ENCODE measurements at places on chromosomes 4 and X.

GRCh38 chr4:163673848-163674697 is 179.6 kb downstream of the TMA16 start:
- DNase-seq, result no peak

- DNase-seq, result no peak
Observed at GRCh38 chr4:157315968-157316367, 95.4 kb downstream of the GRIA2 start.

- peak; percentile 63 for DNase-seq
Observed at GRCh38 chrX:154738011-154738738, 12.7 kb downstream of the GAB3 start.

GRCh38 chrX:118396113-118396512 is 50.2 kb downstream of the WDR44 start:
- peak; percentile 32 for DNase-seq

GRCh38 chrX:19715711-19716638 is 171.4 kb downstream of the SH3KBP1 start:
- DNase-seq, result no peak

- DNase-seq, result peak; percentile 39
Observed at GRCh38 chr4:98720871-98721480, 62.6 kb upstream of the TSPAN5 start.

- DNase-seq, result peak; percentile 29
Observed at GRCh38 chrX:123846577-123847038, 13.2 kb upstream of the XIAP start.

DNA sequence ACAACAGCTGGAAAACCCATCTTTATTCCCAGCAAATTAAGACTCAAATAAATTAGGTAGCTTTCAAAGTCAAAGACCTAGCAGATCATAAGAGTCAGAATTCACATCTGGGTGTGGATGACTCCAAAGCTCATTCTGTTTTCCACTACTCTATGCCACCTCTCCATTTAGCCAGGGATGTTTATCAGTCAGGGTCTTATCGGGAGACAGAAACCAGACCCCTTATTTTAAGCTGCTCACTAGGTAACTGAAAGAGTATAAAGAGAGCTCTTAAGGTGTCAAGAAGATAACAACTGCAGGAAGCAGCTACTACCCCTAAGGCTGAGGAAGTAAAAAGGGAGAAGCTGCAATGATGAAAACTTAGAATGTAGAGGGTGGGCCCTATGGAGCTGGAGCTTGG is 333.7 kb upstream of the KLF3 start:
- no peak for DNase-seq

- DNase-seq, result peak; percentile 78
Observed at GRCh38 chr4:29046186-29046585, 1674.0 kb upstream of the PCDH7 start.

DNA sequence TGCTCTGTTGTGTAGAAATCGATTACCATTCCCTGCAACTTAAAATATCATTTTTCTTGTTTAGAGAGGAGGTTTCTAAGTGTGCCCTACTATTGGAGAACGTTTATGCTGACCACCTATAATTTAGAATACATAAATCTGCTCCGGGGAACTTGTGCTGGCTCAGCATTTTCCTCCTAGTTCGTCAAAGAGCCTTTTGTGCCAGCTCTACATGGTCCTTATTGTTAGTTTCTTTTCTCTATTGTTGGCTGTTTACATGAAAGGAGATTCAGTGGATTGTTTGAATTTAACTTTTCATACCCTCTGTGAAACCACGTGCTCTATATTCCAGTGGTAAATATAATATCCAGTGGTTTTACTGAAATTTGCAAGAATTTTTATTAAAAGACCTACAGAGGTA is 53.4 kb upstream of the ATP8A1 start:
- DNase-seq, result no peak

- DNase-seq, result no peak
Observed at GRCh38 chrX:115968436-115969252, 201.9 kb upstream of the AGTR2 start.

DNA sequence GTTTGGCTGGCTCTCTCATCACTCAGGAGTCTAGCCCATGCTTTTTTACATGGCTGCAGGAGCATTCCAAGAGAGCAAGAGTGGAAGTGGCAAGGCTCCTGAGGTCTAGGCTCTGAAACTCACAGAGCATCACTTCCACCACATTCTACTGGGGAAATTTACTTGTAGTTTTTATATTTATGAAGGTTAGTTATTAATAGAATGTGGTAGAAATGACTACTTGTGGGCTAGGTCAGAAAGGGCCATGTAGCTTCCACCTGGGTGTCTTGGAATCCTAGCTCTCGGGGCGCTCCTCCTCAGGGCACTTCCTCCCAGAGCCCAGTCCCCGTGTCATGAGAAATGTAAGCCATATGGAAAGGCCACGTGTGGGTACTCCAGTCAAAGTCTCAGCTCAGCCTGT is 127.0 kb upstream of the CASK start:
- DNase-seq, result no peak

DNA sequence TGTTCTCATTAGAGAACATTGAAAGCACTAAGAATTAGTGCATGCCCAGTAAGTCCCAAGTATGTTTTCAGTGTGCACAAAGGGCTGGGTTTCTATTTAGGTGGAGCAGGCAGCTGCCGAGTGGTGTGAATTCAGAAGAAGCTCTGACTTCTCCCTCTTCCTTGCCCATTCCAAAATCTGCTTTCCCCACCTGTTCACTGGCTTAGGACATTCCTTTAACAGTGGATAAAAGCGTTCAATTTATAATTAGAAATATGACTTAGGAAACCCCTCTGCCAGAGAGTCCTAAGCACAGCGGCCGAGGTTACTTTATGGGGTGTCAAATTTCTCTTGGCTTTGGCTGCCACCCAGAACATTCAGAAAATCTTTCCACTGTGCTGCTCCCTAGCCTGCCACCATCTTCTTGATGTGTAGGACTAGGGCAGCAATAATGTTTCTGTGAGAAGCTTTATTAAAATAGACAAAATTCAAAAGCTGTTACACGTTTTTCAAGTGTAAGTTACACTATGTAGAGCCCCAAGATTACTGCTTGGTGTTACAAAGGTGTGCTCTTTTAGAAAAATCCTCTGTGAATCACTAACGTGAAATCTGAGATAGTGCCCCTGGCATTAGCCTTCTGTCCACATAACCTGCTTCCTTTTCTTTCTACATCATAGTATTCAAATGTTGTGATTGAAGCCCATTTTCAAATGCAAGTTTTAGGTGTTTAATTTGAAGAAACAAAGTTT is 191.6 kb upstream of the ANKRD50 start:
- DNase-seq, result peak; percentile 72

- DNase-seq, result peak; percentile 29
Observed at GRCh38 chrX:12065251-12065650, 73.0 kb upstream of the FRMPD4 start.

GRCh38 chrX:26511589-26512363 is 295.8 kb downstream of the MAGEB5 start:
- no peak for DNase-seq

DNA sequence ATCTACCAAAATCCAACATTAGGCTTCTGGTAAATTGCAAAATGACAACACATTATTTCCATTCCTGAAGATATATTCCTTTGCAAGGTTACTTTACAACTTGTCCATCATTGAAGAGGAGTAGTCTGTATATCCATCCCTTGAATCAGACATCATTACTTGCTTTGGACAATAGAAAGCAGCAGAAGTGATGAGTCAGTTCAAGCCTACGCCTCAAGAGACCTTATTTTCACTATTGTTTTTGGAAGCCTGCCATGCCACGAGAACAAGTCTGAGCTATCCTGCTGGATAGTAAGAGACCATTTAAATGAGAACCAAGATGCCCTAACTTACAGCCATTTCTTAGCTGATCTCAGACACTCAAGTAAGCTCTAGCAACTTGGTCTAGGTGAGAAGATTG is 246.0 kb upstream of the HHIP start:
- DNase-seq, result peak; percentile 96

DNA sequence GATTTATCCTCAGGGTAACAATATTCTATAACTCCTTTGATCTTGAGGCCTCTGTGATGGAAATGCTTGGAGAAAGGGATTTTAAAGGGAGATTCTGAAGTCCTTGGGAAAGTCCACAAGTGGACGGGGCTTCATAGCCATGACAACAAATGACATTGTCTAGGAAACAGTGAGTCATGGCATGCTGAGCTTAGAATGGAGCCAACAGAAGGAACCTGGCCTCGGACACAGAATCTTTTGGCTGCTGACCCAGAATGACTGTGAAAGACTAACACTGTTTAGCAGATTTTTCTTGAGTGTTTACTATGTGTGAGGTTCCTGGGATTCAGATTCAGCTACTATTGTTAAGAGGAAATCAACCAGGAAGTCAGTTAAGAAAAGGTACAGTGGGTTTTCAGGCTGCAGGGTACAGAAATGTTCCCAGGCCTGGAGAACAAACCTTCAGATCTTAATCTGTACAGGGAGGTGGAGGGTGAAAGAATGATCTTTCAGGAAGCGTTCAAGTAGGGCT is 18.1 kb upstream of the CXCL2 start:
- peak; percentile 89 for DNase-seq

DNA sequence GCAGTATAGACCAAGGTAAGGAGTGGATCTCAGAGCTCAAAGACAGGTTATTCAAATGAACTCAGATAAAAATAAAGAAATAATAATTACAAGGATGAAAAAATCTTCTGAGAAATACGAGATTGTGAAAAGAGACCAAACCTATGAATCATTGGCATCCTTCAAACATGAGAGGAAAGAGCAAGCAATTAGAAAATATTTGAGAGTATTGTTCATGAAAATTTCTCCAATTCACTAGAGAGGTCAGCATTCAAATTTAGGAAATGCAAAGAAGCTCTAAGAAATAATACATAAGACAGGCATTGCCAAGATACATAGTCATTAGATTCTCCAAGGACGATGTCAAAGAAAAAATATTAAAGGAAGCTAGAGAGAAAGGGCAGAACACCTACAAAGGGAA is 93.5 kb upstream of the GALNTL6 start:
- DNase-seq, result peak; percentile 0

DNA sequence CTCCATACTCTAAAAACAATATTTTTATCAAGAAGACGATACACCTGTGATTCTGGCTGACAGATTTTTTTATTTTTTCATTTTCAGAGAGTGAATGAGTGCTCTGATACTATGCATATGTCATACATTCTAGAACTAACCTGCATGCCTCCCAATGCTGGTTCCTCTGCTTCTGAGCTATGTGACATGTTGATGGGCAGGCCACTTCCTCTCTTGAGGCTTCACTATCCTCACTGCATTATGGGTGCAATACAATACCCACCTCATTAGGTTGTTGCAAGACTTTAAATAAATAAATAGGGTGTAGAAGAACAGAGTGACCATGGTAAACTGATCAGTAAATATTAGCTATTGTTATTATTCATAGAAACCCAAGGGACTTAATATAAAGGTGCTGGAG is 408.3 kb downstream of the HNRNPD start:
- no peak for DNase-seq

GRCh38 chr4:120175272-120175671 is 108.6 kb upstream of the MAD2L1 start:
- DNase-seq, result no peak

GRCh38 chr4:98094118-98094517 is 49.2 kb downstream of the STPG2 start:
- DNase-seq, result no peak

DNA sequence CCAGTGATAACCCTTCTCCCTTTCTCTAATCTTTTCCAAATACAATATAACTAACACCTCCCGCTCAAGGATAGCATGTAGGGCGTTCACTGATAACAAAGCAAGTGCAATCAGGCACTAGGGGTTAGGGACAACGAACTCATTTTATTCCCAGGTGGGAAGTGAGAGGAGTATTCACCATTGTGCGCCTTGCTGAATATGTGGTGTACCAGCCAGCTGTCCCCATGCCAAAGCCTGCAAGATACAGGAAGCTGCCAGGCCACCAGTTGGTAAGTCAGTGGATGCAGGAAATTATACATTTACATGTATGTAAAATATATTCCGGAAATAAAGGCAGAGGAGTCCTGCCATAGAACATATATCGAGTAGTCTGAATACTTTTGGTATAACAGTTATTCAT is 6.3 kb upstream of the HPRT1 start:
- DNase-seq, result no peak

DNA sequence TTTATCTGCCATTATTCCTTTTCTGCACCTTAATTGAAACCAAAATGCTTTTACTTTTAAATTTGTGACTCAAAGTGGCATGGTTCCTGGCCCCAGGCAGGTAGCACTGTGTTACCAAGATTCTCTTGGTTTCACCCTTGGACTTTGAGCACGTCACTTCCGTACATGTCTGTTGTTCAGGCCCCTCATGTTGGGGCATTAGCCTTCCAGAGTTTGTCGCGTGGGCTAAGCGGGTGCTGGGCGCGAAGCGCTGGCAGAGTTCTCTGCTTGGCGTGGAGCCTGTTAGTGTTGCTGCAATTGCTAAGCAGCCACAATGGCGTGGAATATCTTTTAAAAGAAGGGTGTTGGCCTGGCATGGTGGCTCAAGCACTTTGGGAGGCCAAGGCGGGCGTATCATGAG is 14.0 kb upstream of the TADA2B start:
- DNase-seq, result no peak

DNA sequence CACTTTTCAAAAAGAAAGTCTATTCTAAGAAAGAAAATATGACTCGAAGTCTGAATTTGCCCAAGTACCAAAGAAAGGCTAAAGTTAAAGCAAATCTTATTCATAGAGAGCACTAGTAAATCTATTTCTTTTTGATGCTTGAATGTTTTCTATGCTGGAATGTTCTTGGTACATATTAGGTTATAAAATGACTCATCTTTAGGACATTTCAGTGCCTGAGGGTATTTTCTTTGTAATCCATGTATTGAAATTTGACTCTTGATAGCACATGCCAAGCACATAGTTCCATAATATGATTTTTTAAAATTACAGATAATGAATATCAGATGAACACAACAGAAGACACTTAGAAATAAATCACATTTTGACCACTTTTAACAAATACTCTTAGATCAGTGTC is 232.8 kb downstream of the TRIML1 start:
- peak; percentile 83 for DNase-seq

DNA sequence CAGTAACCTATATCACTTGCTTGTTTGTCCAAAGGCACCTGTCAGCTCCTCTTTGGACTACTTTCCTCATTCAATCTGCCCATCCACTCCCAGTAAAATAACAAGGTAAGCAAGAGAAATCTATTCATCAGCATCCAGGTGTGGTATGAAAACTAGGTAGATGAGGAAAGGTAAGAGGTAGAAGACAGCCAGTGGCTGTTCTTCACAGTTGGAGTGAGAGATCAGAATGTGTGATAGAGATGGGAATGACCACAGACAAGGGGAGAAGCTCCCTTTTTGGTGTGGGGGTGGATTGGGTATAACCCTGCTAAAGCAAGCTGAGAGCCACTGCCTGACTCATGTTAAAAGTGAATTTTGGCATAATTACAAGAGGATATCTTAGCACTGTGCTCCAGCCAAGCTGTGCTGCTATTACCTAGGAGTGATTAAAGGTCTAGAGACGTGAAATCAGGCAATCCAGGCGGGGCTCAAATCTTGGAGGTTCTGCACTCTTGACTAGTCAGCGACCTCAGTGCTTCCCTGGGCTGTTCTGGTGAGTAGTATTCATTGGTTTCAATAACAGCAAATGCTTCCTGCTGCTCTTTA is 28.1 kb upstream of the RASL11B start:
- DNase-seq, result no peak

Data from fibroblast of skin of scalp (primary cell).